Kidney glomerular epithelial cell (primary cell): ENCODE measurements at places on chromosomes 3 and 15.

- no peak for DNase-seq
These were observed 20.9 kb upstream of the LMCD1 start for GRCh38 chr3:8480699-8481098.

GRCh38 chr3:70010346-70010745, 10.8 kb downstream of the SAMMSON start:
- no peak for DNase-seq

GRCh38 chr3:120742198-120742848, at the start of the genes GTF2E1 and RABL3:
GTF2E1 (plus strand) TSS chr3:120742744; CDS start chr3:120750553, 7,809 bp downstream.
RABL3 (minus strand) TSS chr3:120742516; CDS start chr3:120742507, 9 bp downstream.
- DNase-seq, result peak; percentile 100

- DNase-seq, result no peak
These were observed 68.5 kb upstream of the GBE1 start for GRCh38 chr3:81829937-81830336.

DNA sequence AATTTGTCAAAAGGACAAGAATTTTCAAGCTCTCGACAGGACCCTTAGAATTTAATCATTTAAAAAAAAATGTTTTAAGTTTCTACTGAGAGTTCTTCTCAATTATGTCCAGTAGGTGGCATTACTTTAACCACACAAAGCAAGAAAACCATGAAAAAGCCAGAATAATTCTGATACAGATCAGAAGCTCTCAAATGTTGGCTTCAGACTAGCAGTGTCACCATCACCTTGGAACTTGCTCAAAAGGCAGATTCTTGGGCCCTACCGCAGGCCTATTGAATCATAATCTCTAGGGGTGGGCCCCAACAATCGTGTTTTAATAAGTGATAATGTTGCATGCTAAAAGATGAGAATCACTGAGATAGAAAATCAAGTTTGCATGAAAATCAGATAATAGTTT, 99.5 kb upstream of the KCNMB2 start:
- peak; percentile 44 for DNase-seq

DNA sequence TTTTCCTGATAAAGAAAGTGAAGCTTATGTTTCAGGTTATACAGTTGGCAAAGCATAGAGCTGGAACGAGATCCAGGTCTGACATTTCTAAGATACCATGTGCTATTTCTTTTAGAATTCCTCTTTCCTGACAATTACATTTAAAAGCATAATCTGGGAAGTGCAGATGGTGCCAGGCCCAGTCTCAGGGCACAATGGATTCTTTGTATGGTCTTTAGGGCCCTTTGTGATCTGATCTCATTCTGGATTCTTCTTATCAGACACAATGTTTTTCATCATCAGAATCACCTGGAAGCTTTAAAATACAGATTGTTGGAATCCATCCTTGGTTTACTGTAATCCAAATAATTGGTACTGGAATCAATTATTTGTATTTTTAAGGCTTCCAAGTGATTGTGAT, 18.6 kb upstream of the GLCE start:
- DNase-seq, result no peak

- DNase-seq, result peak; percentile 68
These were observed 22.6 kb upstream of the RBP1 start for GRCh38 chr3:139561959-139562676.

DNA sequence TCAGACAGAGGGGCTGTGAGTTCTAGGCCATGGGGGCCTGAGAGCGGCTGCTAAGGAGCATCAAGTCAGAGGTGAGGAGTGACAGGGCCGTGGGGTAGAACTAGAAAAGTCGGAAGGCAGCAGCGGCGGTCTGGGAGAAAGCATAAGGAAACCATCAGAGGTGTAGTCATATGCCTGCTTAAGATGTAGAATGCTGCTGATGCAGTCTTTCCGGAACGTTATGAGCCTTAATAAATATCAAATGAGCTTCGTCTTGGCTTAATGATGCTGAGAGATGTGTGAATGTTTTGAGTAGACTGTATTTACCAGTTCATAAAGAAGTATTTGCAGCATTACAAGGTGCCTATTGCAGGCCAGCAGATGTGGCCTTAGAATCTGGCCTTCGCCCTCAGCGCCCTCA, 15.2 kb downstream of the ATG7 start:
- no peak for DNase-seq
